ENCODE measurements at places on chromosomes 5 and 9.

- DNase-seq, result peak; percentile 29
Observed at GRCh38 chr5:82347201-82347865, 69.2 kb upstream of the RPS23 start.

DNA sequence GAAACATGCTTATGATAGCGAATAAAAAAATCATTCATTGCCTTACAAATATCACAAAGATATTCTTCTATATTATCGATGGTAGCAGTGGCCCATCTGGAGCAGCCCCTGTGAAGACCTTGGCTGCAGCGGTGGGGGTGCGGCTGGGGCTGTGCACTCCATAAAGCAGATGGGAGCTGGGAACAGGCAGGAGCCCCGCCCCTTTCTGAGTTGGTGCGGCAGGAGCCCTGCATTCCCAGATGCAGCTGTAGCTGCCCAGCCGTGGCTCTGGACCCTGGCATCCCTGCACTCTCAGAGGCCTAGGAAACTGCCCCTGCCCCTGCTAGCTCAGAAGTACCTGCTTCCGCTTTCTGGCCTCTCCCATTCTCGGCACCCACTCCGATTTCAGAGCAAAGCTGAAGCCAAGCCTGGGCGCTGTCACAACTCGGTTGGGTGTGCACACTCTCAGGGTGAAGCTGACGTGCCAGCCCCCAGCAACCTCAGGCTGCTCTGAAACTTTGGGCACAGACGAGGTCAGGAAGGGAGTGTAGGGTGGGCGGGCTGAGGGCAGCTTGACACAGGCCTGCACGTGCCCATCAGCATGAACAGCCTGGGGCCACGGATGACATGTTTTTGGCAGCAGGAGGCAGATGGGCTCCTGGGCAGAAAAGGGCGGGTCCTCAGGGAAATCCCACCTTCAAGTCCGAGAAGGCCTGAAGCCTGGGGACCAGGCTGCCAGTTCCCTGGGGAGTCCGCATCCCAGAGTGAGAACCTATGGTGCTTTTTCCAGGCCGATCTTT, 1440.8 kb upstream of the ACO1 start:
- no peak for DNase-seq

GRCh38 chr9:80218328-80218727, 646.6 kb downstream of the TLE4 start:
- no peak for DNase-seq

- DNase-seq, result no peak
Observed at GRCh38 chr5:178305801-178306200, 73.2 kb upstream of the PHYKPL start.

DNA sequence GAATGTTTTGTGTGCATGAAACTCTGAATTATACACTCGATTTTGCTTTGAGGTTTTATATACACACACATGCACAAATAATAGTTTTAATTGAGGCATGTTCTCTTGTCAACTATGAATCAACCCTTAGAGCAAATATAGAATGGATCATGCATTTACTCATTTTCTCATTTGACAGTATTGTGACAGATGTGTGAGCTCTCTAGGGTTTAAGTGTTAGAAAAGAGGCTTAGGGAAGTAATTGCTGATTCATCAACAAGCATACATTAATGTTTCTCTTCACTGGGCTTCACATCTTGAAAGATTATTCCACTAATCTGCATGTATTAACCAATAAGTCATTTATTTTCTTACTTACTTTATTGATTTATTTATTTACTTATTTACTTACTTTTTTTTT, 1356.8 kb upstream of the ACO1 start:
- DNase-seq, result no peak

DNA sequence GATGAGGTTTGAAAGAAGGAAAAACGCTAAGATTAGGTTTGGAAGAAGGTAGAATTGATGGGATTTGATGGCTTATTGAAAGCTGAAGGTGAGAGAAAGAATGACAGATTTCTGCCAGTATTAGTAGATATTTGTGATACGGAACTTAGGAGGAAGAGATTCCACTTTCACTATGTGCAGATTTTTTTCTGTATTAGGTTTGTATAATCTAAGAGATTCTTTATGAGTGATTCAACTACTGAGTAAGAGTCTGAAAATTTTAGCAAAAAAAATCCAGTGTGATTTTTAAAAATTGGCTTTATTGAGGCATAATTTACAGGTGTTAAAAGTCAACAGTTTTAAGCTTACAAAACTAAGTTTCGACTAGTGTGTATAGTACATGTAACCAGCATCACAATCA, 54.1 kb downstream of the AP3S1 start:
- no peak for DNase-seq

DNA sequence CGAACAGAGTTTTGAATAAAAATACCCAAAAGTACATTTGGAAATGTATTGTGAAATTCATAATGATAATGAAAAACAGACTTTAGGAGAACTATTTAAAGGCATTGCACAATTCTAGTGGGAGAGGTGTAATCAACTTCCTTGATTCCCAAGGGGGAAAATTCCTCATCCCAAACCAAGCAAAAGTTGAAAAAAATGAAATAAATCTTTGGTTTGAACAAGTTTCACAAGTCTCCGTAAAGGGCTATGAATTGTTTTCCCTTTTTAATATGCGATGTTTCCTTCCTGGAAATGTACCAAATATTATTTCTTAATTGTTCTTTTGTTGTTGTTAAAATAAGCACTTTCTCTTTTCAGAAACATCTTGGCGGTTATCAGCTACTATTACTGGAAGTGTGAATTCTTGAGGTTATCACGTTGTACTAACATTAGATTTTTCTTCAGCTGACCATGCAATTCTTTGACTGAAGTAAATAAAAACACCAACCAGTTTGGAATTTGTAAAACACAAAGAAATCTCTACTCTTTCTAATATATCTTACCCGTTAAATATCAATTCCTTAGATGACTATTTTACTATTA, 59.3 kb downstream of the SVEP1 start:
- DNase-seq, result no peak

DNA sequence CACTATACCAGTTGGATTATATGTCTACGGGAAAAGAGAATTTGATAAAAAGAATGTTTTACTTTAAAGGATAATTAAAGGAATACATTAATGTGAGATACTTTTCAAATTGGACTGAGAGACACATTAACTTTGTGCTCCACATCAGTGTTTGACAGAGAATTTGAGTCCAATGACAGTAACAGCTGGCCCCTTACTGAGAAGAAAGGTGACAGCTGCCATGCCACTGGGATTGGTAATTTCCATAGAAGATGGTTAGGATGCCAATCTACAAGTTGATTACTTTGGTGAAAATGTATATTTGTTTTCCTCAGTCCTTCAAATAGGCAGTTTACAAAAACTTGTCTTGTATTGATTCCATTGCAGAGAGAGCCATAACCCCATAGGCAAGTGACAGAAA, 578.4 kb downstream of the SLCO4C1 start:
- DNase-seq, result no peak

GRCh38 chr9:76459694-76460635, 983 bp downstream of the GCNT1 start:
- peak; percentile 40 for DNase-seq

DNA sequence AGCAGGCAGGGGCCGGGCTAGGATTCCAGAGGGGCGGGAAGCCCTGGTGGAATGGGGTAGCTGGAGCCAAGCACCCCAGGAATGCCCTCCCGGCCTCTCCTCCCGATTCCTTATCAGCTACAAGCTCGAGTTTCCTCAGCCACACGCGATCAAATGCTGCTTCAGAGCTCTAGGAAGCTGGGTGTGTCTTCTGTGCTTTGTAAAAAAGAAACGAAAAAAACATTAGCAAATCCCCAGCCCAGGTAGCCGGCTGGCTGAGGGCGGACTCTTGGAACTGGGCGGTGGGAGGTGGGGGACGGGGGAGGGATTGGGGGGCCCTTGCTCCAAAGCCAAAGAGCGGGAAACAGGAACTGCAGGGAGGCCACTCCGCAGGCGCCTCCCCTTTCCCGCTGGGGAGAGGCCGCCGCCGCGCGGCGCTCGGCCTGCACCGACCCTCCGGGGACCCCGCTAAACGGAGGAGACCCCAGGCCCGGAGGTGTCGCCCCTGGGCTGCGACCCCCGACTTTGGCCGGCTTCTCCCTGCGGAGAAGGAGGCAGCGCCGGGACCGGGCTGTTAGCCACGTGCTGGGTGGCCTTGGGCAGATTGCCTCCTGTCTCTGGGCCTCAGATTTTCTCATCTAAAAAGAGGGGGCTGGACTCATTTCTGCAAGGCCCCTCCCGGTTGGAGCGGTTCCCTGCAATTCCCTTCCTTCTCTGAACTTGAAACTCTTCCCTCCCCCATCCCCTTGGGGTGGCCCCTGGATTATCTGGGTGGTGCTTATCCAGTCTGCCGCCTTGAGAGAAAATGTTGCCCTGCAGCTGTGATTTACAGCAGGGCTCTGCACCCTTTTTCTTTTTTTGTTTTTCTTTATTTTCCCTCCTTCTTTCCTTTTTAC, 40.9 kb upstream of the FABP6 start:
- DNase-seq, result peak; percentile 85

- no peak for DNase-seq
Observed at GRCh38 chr9:8555762-8556500, 756.4 kb upstream of the DMAC1 start.

- no peak for DNase-seq
Observed at GRCh38 chr5:153654504-153655200, 164.2 kb downstream of the GRIA1 start.

- no peak for DNase-seq
Observed at GRCh38 chr9:20570756-20571155, 51.5 kb downstream of the MLLT3 start.

- DNase-seq, result no peak
Observed at GRCh38 chr5:133499895-133500294, 112.4 kb downstream of the FSTL4 start.

GRCh38 chr5:127398508-127398907, 107.9 kb downstream of the MEGF10 start:
- no peak for DNase-seq

- peak; percentile 64 for DNase-seq
Observed at GRCh38 chr9:32251539-32251938, 132.9 kb upstream of the ACO1 start.

DNA sequence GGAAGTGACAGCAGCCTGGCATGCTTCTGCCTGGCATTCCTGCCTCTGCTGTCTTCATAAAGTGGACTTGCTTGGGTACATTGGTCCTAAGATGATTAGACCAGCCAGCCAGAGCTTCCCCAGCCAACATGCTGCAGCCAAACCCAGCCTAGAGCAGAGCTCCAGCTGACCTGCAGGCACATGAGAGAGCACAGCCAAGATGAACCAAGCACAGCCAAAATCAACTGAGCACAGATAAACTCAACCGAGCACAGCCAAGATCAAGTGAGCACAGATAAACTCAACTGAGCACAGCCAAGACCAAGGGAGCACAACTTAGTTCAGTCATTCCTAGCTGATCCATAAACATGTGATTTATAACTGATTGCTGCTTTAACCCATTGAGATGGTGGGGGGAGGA, 266.5 kb downstream of the MSX2 start:
- no peak for DNase-seq

DNA sequence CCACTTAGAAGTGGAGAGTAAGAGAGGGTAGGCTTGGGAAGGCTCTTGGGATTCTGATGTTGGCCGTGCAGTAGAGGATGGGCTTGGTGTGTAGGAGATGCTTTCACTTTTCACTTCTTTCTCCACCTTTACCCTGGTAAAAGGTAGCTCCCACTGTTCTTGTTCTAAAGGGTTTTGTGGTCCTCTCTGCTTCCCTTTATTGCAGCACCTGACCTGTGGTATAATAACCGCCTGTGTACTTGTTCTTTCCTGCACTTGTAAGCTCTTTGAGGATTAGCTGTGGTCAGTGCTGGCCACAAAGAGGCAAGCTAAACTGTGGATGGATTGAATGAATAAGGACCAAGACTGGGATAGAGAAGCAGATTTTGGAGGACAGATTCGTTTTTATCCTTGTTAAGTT, 25.2 kb downstream of the KDM4C start:
- no peak for DNase-seq

- DNase-seq, result peak; percentile 20
Observed at GRCh38 chr9:98251551-98251950, 3.9 kb downstream of the TBC1D2 start.

DNA sequence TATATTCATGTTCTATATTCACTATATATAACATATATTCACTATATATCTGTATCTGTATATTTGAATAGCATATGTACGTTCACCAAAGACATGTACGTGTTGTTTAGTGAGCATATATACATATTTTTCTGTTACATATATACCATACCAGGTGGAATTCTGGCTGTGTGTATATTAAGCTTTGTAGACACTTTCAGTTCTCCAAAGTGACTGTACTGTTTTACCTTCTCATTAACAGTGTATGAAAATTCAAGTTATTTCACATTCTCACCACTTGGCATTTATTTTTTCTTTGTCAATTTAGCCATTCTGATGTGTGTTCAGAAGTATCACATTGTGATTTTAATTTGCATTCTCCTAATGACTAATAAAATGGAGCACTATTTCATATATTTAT, 52.2 kb downstream of the DROSHA start:
- no peak for DNase-seq

DNA sequence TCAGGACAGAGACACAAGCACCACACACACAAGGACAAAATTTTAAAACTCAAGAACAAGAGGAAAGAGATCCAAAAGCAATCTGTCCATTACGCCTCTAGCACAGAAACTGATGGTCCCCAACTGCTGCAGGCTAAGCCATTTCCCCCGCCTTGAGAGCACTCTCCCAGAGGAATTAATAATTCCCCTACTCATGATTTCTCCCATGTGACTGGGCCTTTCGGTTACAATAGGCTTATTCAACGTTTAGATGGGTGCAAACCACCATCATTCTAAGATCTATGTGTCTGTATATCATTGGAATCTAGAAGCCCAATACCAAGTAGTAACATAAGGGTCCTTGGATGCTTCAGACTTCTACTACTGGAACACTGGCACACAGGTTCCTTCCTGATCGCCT, 18.8 kb downstream of the BRD8 start:
- no peak for DNase-seq

DNA sequence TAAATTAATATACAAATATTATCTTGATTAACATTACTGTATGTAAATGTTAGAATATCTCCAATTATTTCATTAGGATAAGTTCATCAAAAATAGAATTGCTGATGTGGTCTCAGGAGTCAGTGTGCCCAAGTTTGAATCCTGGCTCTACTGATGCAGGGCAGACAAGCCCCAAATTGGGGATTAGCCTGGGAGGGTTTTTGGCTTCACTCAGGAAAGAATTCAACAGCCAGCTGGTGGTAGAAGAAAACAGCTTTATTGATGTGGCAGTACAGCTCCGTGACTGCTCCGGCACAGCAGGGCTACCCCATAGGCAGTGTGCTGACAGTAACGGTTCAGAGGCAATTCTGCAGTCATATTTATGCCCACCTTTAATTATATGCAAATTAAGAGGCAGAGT, 32.5 kb downstream of the COL27A1 start:
- DNase-seq, result no peak

GRCh38 chr5:150660108-150660831, 781 bp upstream of the MYOZ3 start:
- DNase-seq, result no peak

Measured in iPS-NIHi11 (cell line).